ENCODE measurements at places on chromosomes 16 and 17.

DNA sequence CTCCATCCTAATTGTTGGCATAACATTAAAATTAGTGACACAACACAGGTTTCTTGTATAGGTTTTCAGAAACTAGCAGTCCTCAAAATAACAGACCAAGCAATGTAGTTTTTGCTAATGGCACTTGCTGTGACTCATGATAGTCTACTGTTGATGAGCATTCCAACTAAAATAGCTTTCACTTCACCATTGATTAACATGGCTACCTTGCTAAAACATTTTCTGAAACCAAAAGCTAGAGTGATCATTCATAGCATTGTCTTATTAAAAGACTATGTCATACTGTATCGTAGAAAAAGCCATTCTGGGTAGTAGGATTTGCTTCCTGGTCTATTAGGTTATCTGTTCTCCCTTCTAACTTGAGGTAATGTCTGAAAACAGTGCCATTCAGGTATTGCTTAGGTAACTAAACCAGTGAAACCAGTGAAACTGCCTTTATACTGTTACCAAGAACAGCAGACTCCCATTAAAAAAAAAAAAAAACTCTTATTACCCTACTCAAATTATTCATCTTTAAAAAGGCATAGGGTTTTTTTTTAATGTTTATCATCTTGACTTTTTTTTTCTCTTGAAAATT lies 2.5 kb upstream of the CLTC start:
- H3K36me3 ChIP-seq = no peaks in the 10 kb centered on the region
- DNase-seq = no peak
- H3K4me1 ChIP-seq = no peaks in the 10 kb centered on the region
- no peak overlapping the region for H3K27ac ChIP-seq
- H3K4me3 ChIP-seq = no peak overlapping the region

DNA sequence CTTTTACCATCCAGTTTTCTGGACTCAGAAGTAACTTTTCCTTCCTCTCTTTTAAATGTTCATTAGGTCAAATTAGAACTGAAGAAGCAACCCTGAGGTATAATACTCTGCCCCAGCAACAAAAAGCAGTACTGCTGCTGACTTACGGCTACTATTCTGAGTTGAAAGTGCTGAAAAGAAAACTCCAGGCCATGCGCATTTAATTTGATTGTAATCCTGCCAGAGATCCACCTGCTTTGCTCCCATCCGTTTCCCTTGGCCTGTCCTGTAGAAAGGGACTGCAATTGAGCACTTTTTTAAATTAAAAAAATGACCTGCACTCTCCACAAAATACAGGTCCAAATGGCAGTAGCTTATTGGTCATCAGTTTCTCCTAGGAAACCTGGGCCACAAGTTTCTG lies 61.6 kb downstream of the PITPNC1 start:
- H3K36me3 ChIP-seq = no peaks in the 10 kb centered on the region
- H3K27me3 ChIP-seq = no peaks in the 10 kb centered on the region
- no peak overlapping the region for H3K4me3 ChIP-seq
- no peaks in the 10 kb centered on the region for H3K4me1 ChIP-seq

DNA sequence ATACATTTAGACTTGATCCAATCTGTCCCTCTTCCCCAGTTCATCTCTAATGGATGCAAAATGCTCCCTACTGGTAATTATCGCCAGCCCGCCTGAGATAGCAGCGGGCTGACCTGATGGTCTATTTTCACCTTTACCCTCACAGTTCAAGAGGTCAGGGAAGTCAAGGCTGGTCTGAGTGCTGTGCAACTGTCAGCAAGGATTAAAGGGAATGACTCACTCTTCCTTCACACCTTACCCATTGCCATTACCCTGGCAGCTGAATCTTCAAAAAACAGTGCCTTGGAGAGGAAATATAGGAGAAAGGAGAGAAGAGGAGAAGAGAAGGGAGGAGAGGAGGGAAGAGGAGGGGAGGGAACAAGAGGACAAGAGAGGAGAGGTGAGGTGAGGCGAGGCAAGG lies 36.3 kb downstream of the GRB7 start:
- no peaks in the 10 kb centered on the region for H3K4me1 ChIP-seq
- no peaks in the 10 kb centered on the region for H3K27me3 ChIP-seq
- no peak overlapping the region for H3K4me3 ChIP-seq
- no peak for DNase-seq
- H3K36me3 ChIP-seq = no peaks in the 10 kb centered on the region

DNA sequence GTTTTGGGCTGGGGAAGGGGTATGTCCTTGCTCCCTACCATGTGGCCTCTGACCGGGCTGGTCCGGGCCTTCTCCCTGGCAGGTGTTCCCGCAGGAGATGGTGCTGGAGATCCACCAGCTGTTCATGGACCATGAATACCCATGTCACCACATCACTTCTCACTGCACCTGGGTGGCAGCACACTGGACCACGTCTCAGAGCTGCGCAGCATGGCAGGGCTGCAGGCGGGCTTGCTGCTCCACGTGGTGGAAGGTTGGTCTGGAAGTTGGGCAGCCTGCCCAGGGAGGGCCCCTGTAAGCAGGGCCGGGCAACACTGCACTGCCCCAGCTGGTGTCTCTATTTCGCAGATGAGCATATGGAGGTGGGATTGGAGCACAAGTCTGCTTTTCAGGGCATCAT lies 169.5 kb upstream of the ZNF267 start:
- no peak overlapping the region for H3K4me3 ChIP-seq
- no peak for DNase-seq
- H3K27me3 ChIP-seq = no peaks in the 10 kb centered on the region

DNA sequence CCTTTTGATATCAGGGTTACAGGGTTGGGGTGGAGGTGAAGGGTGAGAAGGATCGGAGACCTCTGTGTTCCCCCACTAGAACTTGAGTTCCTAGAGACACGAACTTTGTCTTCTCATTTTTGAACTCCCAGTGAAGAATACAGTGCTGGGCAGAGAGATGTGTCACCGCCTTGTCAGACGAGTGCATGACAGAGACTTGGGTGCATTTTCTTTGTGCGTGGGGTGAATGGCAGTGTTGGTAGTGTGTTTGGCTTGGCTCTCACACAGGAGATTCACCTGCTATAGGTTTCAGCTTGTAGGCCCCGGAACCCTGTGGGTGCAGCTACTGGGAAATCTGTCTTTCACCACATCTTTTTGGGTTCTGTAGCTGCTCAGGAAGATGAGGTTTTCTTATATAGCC lies 40.0 kb upstream of the CCR7 start:
- H3K27ac ChIP-seq = no peak overlapping the region
- no peak overlapping the region for H3K4me3 ChIP-seq
- H3K27me3 ChIP-seq = no peaks in the 10 kb centered on the region
- DNase-seq = no peak
- no peaks in the 10 kb centered on the region for H3K4me1 ChIP-seq
- H3K36me3 ChIP-seq = no peaks in the 10 kb centered on the region

GRCh38 chr16:51245658-51245995 lies 94.6 kb upstream of the SALL1 start:
- no peak for DNase-seq
- no peaks in the 10 kb centered on the region for H3K4me1 ChIP-seq
- H3K4me3 ChIP-seq = no peak overlapping the region

- no peaks in the 10 kb centered on the region for H3K36me3 ChIP-seq
- H3K4me1 ChIP-seq = peaks cover 4% of the 10 kb centered on the region
- peak within 1 kb of the TSS; percentile 92 for H3K27ac ChIP-seq
- no peaks in the 10 kb centered on the region for H3K27me3 ChIP-seq
Measured at GRCh38 chr17:81833160-81833920, at the start of gene MCRIP1. Gene MCRIP1, minus strand, starts transcription at chr17:81833291. Its CDS starts 8,785 bp downstream, at chr17:81824506.

GRCh38 chr17:65609749-65610148 lies 48.3 kb upstream of the AXIN2 start:
- peak; percentile 56 for DNase-seq
- H3K36me3 ChIP-seq = no peaks in the 10 kb centered on the region
- no peak overlapping the region for H3K27ac ChIP-seq
- no peaks in the 10 kb centered on the region for H3K4me1 ChIP-seq
- no peaks in the 10 kb centered on the region for H3K27me3 ChIP-seq

DNA sequence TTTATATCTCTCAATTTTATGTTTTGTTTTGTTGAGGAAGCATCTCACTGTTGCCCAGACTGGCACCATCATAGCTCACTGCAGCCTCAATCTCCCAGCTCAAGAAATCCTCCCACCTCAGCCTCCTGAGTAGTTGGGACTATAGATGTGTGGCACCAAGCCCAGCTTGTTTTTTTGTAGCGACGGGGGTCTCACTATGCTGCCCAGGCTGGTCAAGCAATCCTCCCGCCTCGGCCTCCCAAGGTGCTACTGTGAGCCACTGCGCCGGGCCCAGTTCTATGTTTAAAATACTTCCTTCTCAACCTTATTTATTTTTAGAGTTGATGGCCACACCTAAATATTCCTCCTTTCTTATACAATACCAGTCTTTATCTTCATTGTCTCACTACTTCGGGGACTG lies 1.9 kb upstream of the NFE2L1 start:
- H3K27ac ChIP-seq = peak overlapping the region; percentile 48
- no peaks in the 10 kb centered on the region for H3K27me3 ChIP-seq
- H3K4me3 ChIP-seq = no peak overlapping the region
- peaks cover 4% of the 10 kb centered on the region for H3K36me3 ChIP-seq
- DNase-seq = no peak
- H3K4me1 ChIP-seq = peaks cover 21% of the 10 kb centered on the region

- H3K4me3 ChIP-seq = no peak overlapping the region
- no peaks in the 10 kb centered on the region for H3K4me1 ChIP-seq
- H3K27me3 ChIP-seq = no peaks in the 10 kb centered on the region
- DNase-seq = no peak
Measured at GRCh38 chr16:1145383-1146100, 7.4 kb upstream of the CACNA1H start.

DNA sequence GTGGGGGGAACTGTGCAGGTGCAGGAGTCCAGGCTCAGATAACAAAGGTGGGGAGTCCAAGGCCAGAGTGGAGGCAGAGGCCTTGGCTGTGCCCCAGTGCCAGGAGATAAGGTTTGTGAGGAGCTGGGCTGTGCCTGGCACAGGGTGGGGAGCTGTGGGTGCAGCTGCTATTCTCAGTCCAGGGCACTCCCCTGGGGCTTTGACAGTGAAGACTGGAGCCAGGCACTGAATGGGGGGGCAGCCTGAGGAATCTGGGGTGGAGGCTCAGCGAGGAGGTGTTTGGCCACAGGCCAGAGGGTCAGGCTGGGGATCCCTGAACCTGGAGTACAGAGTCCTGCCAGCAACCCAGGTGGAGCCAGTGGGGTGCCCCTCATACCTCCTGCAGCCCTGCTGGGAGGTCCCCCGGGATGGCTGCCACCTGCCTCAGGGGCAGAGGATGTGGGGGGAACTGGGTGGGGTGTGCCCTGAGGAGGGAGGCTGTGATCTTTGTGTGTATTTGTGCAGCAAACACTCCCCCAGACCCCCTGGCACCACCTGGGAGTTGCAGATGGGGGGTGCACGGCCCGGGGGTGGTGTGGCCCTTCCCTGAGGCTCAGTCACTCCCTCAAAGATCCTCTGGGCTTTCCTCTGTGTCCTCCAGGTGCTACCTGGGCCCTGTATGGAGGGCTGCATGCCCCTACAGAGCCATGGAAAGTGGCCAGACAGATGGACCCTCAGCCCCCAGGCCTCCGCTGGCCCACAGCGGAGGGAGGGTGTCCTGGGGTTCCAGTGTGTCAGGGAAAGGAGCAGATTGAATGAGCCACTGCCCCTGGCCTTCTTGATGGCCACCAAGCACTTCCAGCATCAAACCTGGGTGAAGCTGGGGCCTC lies 44.5 kb upstream of the SMPD3 start:
- no peak overlapping the region for H3K4me3 ChIP-seq
- DNase-seq = peak; percentile 72
- H3K36me3 ChIP-seq = no peaks in the 10 kb centered on the region
- H3K27me3 ChIP-seq = no peaks in the 10 kb centered on the region

DNA sequence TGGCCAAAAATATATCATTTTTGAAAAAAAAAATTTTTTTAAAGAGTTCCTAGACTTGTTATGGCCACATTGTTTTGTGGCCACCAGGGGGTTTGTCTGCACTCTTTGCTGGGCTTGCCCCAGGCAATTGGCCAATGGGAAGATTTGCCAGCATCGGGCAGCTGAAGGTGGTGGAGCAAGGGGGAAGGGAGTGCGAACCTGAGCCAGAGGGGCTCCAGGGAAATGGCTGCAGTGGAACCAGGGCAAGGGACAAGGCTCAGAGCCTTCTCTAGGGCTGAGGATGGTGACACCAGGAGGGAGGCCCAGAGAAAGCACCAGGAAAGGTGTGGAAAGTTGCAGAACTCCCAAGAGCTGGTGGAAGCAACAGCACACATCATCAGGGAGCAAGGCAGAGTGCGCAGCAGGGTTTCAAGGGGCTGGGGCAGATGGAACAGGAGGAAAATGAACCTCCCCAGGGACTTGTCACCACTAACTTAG lies 15.5 kb upstream of the CMIP start:
- no peak for DNase-seq
- no peaks in the 10 kb centered on the region for H3K27me3 ChIP-seq
- H3K27ac ChIP-seq = no peak overlapping the region
- H3K4me1 ChIP-seq = no peaks in the 10 kb centered on the region
- H3K36me3 ChIP-seq = no peaks in the 10 kb centered on the region
- H3K4me3 ChIP-seq = no peak overlapping the region

- DNase-seq = no peak
- no peak overlapping the region for H3K27ac ChIP-seq
- no peaks in the 10 kb centered on the region for H3K36me3 ChIP-seq
- H3K4me1 ChIP-seq = no peaks in the 10 kb centered on the region
- H3K4me3 ChIP-seq = no peak overlapping the region
Measured at GRCh38 chr17:68734931-68735330, 133.8 kb upstream of the FAM20A start.

DNA sequence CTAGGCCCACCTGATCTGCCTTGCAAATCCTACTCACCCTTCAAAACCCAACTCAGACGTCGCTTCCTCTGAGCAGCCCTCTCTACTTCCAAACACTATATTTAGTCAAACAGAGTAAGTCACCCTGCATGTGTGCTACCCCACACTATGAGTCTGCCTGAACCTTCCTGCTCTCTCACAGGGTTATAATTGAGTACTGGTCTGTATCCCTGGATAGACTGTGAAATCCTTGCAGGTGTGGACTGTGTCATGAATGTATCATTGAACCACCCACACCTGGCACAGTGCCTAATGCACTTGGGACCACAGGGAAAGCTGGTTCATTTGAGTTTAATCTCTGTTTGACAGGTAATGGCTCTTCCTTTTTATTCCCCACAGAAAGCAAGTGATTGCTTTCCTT lies 3.4 kb downstream of the FBXO39 start:
- DNase-seq = no peak
- peaks cover 5% of the 10 kb centered on the region for H3K27me3 ChIP-seq
- H3K4me3 ChIP-seq = no peak overlapping the region
- H3K27ac ChIP-seq = no peak overlapping the region

- H3K27me3 ChIP-seq = no peaks in the 10 kb centered on the region
- H3K4me1 ChIP-seq = no peaks in the 10 kb centered on the region
Measured at GRCh38 chr17:1002412-1002753, 5.5 kb downstream of the TIMM22 start.

DNA sequence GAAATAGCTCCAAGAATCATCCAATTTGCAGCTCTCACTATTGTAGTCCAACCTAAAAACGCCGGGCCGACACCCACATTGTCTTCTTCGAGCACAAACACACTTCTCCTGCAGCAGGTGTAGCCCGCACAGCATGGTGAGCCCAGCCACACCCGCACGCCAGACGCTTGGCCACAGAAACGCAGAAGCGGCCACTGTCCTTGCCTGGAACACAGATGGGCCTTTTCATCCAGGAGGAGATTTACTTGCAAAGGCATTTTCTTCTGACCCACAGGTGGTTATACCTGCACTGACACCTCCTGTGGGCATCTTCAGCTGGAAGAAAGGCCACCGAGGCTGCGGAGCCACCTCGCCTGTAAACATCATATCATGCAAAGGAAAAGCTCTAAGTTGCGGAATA lies 98.4 kb downstream of the ADCY9 start:
- H3K4me3 ChIP-seq = no peak overlapping the region
- no peaks in the 10 kb centered on the region for H3K36me3 ChIP-seq
- no peaks in the 10 kb centered on the region for H3K4me1 ChIP-seq
- no peak for DNase-seq

- no peak overlapping the region for H3K27ac ChIP-seq
- DNase-seq = no peak
- H3K4me1 ChIP-seq = no peaks in the 10 kb centered on the region
- H3K4me3 ChIP-seq = no peak overlapping the region
Measured at GRCh38 chr16:47777220-47777619, 316.1 kb downstream of the PHKB start.
